BJ (cell line): ENCODE measurements at places on chromosomes 13 and 19.

GRCh38 chr19:48858984-48859710 lies 9.3 kb downstream of the PLEKHA4 start:
- DNase-seq = no peak

DNA sequence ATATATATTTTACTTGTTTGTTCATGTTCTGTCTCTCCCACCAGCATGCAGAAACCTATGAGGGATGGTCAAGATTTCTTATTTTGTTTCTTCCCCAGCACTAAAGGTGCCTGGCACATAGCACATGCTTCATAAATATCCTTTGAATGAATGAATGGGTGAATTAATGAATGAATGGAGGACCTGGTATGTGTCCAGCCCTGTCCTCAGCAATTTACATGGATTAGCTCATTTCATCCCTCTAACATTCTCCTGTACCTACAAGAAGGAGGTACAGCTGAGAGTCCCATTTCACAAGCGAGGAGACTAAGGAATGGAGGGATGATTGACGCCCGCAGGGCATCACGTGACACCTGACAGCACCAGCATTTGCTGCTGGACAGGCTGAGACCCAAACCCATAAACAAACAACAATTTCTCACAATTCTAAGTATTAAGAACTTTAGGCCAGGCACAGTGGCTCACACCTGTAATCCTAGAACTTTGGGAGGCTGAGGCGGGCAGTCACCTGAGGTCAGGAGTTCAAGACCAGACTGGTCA lies 6.8 kb upstream of the BCAT2 start:
- DNase-seq = no peak

- DNase-seq = no peak
Measured at GRCh38 chr19:42401365-42402303, 11.5 kb upstream of the CNFN start.

DNA sequence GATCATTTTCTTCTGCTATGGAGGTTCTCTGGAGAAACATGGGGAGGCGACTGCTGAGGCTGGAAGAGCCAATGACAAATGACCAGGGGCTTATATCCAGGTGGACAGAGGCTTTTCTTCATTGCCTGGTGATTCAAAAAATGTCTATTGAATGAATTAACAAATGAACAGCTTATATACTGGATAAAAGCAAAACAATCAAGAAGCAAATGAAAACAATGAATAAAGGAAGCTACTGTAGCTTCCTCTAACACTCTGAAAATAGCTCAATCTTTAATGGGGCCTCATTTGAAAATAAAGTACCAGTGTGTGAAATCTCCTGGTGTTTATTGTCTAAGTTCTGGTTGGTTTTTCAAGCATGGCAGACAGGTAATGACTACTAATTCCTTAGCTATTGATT lies 167.5 kb upstream of the TMTC4 start:
- no peak for DNase-seq

DNA sequence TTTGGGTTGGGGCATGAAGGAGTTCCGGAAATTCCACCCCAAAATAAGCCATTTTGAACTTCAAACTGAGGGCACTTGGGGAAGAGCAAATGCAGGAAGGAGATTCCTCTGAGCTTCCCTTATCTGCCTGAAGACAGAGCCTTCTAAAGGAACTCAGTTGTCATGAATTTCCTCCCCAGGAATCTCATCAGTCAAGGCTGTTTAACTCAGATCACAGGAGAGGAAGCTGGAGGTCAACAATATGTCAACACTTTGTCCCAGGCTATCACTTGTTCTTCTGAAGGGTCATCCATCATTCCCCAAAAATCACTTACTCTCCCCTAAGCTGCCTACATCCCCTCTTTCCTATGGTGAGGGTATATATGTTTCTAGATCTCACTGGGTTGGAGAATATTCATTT lies 26.0 kb upstream of the CHST8 start:
- no peak for DNase-seq

DNA sequence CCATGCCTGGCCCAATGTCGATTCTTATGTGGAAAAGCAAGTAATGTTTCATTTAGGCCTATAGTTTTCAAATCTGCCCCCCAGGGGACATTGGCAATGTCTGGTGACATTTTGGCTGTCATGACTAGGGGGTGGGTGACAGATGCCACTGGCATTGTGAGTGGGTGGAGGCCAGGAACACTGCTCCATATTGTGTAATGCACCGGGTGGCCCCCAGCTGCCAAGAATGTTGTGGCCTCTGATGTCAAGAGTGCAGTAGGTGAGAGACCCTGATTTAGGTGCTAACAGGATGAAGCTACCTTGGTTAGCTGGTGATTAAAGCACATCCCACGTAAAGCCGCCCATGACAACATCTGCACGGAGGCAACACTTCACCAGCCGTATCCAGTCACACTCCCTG lies 10.8 kb downstream of the C19orf44 start:
- DNase-seq = no peak

DNA sequence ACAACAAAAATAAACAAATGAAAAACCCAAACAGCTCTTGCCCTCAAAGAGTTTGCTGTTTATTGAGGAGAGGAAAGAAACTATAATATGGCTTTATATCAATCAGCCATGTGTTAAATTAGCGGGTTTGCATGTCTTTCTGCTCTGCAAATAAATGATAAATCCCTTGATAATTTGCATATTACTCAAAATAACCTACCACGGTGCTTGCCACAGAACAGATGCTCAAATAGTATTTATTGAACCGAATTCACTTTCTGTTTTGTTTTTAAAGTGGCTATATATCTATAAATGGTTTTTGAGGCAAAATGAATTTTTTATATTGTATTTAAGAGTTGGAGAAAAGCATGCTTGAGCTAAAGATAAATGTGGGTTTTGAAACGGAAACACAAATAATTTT lies 428.1 kb downstream of the ITGBL1 start:
- DNase-seq = no peak

DNA sequence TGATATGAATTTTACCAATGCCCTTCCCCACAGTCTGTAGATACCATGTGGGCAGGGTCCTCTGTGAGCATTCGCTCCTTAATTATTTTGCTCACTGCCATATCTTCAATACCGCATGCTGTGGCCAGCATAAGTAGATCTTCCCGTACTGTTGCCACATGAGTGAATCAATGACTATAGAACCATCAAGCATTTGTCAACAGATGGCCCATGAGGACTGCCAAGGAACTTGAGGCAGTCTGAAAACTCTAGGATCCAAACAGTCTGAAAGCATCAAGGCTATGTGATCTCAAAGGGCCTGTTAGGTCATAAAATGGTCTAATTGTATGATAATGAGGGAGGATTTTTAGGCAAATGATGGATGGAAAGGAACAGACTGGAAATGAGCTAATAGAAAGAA lies 27.4 kb upstream of the GPR12 start:
- no peak for DNase-seq

DNA sequence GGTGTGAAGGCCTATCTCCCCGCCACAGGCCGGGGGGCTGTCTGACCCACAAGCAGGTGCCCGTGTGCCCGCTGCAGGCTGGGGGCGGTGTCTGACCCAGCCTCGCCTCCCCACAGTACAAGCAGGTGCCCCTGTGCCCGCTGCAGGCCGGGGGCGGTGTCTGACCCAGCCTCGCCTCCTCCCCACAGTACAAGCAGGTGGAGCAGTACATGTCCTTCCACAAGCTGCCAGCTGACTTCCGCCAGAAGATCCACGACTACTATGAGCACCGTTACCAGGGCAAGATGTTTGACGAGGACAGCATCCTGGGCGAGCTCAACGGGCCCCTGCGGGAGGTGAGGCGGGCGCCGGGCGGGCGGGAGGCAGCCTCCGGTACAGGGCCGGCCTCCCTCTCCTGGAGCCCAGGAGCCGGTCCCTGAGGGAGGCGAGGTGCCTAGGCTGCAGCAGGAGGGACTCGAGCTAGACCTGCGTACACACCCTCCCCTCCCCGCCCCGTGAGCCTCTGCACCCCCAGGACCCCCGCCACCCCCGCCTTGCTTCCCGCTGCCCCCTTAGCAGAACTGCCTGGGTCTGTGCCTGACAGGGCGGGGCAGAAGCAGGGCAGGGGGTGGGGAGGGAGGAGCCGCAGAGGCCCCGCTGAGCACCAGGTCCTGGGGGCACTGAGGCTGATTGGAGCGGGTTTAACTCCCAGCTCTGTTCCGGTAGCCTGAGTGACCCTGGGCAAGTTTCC lies 20.6 kb downstream of the HCN2 start:
- no peak for DNase-seq

DNA sequence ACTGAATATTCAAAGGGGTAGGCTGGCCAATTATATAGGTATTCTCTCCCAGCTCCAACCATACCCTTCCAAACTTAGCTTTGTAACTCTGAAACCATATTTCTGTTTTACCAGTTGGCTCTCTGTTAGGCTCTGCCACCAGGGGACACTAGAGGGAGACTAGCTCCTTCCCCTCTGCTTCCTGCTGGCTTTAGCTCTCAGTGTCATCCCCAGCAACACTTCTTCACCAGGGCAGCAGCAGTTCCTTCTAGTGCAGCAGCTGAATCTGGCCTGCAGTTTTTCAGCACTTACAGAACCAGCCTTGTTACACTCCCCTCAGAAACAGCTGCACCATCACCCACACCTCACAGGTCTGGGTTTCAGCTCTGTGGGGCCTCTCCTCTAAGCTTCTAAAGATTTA lies 51.0 kb upstream of the DOCK9 start:
- no peak for DNase-seq

DNA sequence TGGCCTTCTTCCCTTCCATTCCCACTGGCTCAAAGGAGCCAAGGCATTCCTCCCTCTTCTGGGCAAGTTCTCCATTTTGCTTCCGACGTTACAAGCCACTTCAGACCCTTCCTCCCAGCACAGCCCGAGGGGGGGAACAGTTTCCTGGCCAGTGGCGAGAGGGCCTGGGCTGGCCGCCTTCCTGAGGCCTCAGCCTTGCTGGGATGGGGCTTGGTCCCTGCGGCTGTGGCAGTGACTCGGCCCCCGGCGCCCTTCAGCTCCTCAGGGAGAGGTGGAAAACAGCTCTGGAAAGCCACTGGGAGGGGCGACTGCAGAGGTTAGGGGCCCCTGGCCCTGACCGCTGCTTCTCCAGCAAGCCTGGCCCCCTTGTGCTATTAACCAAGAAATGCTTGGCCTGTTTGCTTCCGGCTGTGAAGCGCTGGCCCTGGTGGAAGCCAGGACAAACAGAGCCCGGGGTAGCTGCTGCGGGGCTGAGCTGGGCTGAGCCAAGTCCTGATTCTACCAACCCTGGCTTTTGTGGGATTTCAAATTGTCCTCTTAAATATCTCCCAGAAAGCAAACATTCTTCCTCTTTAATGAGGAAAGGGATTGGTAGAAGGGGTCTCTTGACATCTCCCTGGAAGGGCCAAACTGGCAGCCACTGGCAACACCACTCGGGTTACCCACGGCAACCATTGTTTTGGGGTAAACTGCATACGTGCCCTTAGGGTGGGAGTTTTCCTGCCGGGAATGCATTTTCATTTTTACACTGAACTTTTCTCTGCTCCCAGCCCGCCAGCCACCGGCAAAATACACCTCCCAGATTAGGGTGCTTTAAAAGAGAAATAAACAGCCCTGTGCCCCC lies 38.7 kb downstream of the C13orf46 start:
- DNase-seq = no peak

GRCh38 chr19:19459707-19460251 lies 54.3 kb downstream of the GATAD2A start:
- peak; percentile 38 for DNase-seq

DNA sequence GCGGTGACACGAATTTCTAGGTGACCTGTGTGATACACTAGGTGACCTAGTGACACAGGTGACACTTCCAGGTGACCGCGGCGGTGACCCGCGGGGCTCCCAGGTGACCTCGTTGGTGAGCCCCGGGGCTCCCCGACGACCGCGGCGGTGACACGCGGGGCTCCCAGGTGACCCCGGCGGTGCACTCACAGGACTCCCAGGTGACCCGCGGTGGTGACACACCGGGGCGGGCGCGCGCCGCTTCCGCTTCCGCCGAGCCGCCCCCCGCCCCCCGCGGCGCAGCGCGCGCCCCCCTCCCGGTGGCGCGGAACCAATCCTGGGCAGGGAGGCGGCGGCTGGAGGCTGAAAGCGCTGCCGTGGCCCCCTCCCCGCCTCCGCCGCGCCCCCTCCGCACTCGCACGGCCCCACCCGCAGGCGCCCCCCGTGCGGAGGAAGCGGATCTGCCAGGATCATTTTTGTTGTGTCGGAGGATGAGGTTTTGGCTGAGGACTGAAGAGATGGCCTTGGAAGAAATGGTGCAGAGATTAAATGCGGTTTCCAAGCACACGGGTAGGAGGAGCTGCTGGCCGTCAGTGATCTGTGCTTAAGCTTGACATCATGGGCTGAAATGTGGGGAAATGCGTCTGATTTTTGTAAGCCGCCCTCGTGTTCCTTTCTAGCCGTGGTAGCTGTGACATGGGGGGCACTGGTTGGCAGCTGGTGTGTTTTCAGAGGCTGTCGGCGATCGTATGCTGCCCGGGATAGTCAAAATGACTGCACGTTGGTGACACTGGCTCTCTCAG lies at the start of gene MCF2L:
TSS of gene MCF2L (plus strand) at position 305 of the 782 bp plus-strand sequence. CDS start at position 471, 166 bp downstream.
- DNase-seq = no peak

- DNase-seq = no peak
Measured at GRCh38 chr19:8877854-8878705, 45.9 kb downstream of the MBD3L1 start.

GRCh38 chr19:39446365-39447084 lies 1.1 kb downstream of the SUPT5H start:
- DNase-seq = no peak

DNA sequence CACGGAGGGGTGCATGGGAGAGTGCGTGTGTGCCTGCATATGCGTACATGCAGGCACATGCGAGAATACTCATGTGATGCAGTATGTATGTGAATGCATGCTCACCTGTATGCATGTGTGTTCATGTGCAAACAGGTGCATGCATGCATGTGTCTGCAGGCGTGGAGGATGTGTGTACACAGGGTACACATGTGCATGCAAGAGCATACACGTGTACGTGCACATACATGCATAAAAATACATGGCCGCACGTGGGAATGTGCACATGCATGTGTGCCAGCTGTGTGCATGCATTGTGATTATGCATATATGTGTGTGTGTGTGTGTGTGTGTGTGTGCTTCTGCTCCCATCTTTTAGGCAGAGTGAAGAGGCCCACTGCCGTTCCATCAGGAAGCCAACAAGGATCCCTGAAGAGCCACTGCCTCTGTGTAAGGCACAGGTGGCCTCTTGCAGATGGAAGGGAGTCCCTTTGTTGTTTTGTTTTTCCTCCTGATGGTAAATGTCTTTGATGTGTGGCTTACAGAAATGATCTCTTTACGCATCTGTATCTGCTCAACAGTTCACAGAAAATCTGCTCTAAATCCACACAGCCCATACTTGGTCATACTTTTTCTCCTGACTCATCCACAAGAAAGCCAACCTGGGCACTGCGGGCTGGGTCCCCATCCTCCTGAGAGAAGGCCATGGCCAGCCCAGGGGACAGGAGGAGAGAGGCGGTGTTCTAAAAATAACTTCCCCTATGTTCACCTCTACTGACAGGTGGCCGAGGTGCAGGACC lies 50.7 kb downstream of the KLF2 start:
- DNase-seq = no peak

GRCh38 chr19:45962021-45962420 lies 11.6 kb downstream of the NOVA2 start:
- DNase-seq = no peak
